ENCODE measurements at places on chromosomes 13 and 19.

GRCh38 chr13:30824651-30825050 is 81.4 kb upstream of the MEDAG start:
- DNase-seq = no peak

DNA sequence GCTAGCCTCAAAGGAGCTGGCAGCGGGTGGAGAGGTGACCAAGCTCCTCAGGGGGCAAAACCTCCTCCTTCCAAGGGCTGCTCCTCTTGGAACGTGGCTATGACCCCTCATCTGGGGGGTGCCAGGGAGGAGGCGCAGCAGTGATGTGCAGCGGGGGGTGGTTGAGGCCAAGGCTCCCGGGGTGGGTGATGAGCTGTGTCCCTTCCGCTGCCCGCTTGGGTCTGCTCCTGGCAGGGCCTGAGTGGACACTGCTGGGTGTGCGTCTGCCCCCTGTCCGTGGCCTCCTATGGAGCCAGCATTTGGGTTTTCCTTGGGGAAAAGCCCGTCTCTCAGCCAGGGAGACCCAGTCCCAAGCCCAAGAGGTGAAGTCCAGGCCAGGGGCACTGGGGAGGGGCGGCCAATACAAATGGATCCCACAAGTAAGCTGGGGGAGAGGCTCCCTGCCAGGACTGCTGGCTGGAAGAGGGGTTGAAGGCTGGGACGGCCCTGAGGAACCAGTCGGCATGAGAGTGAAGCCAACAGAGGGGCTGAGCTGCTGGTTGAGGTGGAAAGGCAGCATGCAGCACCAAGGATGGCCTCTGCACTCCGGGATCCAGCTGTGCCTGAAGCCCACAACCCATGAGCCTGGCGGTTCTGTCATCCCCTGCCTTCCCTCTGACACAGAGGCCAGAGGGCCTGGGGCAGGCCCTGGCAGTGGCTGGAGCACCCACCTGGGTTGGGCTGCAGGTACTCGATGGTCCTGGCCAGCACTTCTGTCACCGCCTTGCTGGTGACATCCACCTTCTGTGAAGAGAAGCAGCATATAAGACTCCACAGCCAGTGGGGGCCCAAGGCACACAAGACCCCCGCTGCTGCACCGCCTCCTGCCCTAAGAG is 22.7 kb downstream of the MPND start:
- DNase-seq = no peak

GRCh38 chr19:32675720-32676185 is at the start of gene RGS9BP:
Gene RGS9BP (plus strand): TSS chr19:32675848. CDS start chr19:32676264, 416 bp downstream.
- DNase-seq = no peak

GRCh38 chr13:106350208-106350607 is 185.3 kb downstream of the EFNB2 start:
- no peak for DNase-seq

All from Caki2 (cell line).